ENCODE measurements at places on chromosomes 4 and X. TPM values are rescaled to one million over a fixed set of nuclear protein-coding genes. Genes with fewer than 3 reads are reported as not detected.

The NEXMIF gene
- polyA plus RNA-seq = 0.82 TPM

The CFAP99 gene
- polyA plus RNA-seq = not detected

The ARR3 gene
- polyA plus RNA-seq = not detected

The RBMXL3 gene
- not detected for polyA plus RNA-seq

The FGA gene
- polyA plus RNA-seq = not detected

The TCEAL5 gene
- not detected for polyA plus RNA-seq

- H3K4me1 ChIP-seq = no peaks in the 10 kb centered on the region
- no peak overlapping the region for H3K27ac ChIP-seq
- no peak overlapping the region for H3K4me3 ChIP-seq
Observed at GRCh38 chrX:117771384-117771783, 345.2 kb downstream of the KLHL13 start.

- H3K4me3 ChIP-seq = no peak overlapping the region
- no peaks in the 10 kb centered on the region for H3K27me3 ChIP-seq
- DNase-seq = no peak
- H3K4me1 ChIP-seq = no peaks in the 10 kb centered on the region
- no peaks in the 10 kb centered on the region for H3K36me3 ChIP-seq
- no peak overlapping the region for H3K27ac ChIP-seq
Observed at GRCh38 chr4:181477591-181477990, 765.6 kb upstream of the TENM3 start.

DNA sequence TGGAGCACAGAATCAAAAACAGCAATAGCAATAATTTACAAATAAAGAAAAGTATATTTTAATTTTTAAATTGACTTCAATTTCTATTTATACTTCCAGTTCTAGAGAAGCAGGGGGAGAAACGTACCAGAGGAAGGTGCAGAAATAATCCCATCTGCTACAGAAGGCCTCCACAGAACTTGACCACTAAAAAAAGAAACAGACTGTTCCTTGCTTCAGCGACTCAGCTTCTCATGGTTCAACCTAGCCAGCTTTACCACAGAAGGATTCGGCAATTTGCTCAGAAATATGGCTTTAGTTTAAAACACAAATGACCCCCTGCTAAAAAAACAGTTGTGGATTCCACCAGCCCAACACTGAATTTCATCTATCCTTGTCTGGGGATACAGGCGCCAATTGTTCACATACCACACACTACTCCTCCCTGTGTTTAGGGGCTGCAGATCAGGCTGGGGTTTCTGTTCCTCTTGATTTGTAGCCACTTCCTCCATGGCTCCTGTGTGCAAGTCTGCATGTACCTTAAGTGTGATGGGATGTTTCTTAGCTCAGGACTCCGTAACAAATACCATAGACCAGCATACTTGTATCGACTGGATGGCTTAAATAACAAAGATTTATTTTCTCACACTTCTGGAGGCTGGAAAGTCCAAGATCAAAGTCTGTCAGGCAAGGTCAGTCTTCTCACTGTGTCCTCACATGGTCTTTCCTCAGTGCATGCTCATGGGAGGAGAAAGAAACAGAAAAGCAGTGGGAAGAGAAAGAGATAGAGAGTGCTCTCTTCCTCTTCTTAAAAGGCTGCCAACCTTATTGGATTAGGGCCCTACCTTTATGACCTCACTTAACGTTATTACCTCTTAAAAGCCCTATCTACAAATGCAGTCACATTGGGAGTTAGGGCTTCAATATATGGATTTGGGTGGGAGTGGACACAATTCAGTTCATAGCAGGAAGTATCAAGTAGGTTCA is 79.1 kb downstream of the AMOT start:
- H3K4me1 ChIP-seq = no peaks in the 10 kb centered on the region
- no peak for DNase-seq
- H3K36me3 ChIP-seq = no peaks in the 10 kb centered on the region

DNA sequence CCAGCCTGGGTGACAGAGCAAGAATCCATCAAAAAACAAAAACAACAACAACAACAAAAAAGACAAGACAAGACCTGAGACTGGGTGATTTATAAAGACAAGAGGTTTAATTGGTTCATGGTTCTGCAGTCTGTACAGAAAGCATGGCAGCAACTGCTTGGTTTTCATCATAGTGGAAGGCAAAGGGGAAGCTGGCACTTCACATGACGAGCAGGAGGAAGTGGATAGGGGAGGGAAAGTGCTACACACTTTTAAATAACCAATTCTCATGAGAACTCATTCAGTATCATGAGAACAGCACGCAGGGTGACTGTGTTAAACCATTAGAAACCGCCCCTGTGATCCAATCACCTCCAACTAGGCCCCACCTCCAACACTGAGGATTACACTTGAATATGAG is 28.4 kb upstream of the SLC10A7 start:
- H3K27me3 ChIP-seq = no peaks in the 10 kb centered on the region
- DNase-seq = no peak
- H3K36me3 ChIP-seq = no peaks in the 10 kb centered on the region
- no peak overlapping the region for H3K27ac ChIP-seq
- no peaks in the 10 kb centered on the region for H3K4me1 ChIP-seq
